Testis (tissue), 5 donors: ENCODE measurements at places on chromosomes 7 and 10. TPM values are rescaled to one million over a fixed set of nuclear protein-coding genes. Genes with fewer than 3 reads are reported as not detected.

GRCh38 chr10:71138166-71138830 is 74.1 kb upstream of the UNC5B start:
- H3K36me3 ChIP-seq: no peaks in the 10 kb centered on the region
- H3K27me3 ChIP-seq: no peaks in the 10 kb centered on the region
- no peak overlapping the region for H3K27ac ChIP-seq
- DNase-seq: no peak

GRCh38 chr7:87538052-87538451 is 62.6 kb upstream of the ABCB4 start:
- no peak overlapping the region for H3K27ac ChIP-seq
- H3K4me1 ChIP-seq: no peaks in the 10 kb centered on the region
- DNase-seq: no peak
- no peaks in the 10 kb centered on the region for H3K36me3 ChIP-seq

Gene SCIN
- total RNA-seq: 11.4 TPM

Gene C10orf143
- total RNA-seq: 3.7 TPM

Gene STAG3
- 105 TPM for total RNA-seq

Gene AASS
- total RNA-seq: 29.8 TPM
